ENCODE measurements at places on chromosomes 11 and 22.

DNA sequence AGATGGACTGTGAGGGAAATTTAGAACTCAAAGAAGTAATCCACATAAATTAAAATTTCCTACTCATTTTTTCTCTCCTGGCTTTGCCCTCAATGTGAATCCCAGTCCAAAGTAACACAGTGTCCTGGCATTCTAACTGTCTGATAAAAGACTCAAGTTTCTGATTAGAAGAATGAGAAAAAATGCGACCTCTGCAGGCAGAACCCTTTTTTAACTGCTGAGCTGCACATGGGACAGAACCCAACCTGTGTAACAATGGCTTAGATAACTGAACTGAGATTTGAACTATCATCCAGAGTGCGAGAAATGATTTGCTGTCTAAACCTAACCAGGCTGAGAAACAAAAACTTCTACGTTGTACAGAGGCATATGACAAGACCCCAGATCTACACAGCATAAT, 385.6 kb upstream of the LRRC4C start:
- no peak for DNase-seq

- no peak for DNase-seq
These were observed 94.9 kb upstream of the ALX4 start for GRCh38 chr11:44404736-44405395.

DNA sequence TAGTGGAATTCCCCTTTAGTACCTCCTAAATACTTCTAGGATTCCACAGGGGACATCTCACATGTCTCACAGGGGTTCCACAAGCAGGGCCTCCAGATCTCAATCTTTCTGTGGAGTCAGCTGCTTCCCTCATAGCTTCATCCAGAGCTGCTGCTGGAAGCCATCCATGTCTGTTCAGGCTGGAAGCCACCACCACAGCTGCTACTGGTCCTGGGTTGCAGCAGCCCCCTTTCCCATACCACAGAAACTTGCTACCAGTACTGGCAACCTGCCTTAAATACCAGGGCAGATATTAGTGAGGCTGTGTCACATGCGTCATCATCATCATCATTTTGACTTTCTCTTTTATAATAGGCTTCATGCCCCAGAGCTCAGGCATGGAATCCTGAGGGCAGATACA, 242.7 kb upstream of the NCAM1 start:
- no peak for DNase-seq

DNA sequence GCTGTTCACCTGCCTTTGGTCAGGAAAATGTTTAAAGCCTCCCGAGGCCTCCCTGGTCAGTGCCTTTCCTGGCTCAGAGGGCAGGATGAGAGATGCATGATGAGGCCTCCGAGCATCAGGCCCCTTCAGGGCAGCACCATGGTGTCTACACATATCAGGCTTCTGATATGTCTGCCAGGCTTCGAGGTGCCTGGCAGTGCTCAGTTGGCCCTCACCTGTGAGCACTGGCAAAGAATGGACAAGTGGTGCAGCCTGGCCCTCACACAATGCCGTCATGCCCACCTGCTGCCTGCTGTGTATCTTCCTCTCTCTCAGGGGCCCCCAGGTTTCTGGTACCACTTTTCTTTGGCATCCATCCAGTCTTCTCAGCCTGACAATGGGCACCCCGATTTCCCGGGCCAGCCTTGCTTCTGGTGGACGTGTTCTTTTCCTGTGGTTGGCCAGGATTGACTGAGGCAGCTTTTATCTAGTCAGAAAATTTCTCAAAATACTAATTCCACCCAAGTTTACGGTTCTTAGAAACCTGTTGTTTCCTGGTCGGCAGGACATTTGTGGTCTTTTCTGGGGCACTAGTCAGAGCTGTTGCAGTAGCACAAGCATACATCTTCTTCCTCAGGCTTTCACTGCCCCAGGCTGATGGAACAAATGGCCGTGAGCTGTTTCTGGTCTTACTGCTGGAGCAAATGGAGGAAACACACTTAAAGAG, 76.8 kb upstream of the SUSD2 start:
- no peak for DNase-seq
